Activated CD4-positive, CD25-positive, alpha-beta regulatory T cell (primary cell): ENCODE measurements at places on chromosomes 5 and 9.

DNA sequence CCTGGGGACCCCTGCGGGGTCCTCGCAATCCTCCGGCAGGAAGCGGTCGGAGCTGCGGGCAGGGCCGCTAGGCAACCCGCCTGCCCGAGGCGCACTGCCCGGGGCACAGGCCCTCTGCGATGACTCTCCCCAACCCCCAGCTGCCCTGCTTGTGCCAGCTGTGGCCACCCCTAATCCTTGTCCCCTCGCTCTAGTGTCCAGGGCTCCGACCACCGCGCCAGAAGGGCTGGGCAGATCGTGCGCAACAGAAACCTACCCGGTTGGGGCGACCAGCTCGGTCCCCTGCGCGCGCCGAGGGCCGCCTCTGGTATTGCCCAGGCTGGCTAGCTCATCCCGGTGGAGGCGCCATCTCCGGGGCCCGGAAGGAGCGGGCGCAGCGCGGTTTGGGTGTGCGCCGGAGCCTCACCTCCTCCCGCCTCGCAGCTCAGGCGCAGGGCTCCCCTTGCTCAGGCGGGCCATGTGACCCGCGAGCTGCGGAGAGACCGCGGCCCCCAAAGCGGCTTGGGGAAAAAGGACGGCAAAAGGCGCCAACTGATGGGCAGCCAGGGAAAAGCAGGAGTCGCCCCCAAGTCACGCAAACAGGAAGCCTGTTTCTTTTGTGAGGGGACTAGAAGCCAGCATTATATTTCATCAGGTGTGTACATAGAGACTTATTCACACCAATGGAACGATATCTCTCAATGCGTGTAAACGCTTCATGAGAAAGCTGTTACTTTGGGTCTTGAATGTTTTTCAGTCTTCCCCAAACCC is 46.8 kb upstream of the RNF20 start:
- DNase-seq = no peak

- DNase-seq = no peak
Measured at GRCh38 chr5:39624268-39624886, 199.6 kb upstream of the DAB2 start.

- no peak for DNase-seq
Measured at GRCh38 chr5:114450437-114450836, 88.6 kb downstream of the KCNN2 start.

GRCh38 chr5:160619381-160619780 is 197.7 kb downstream of the PTTG1 start:
- DNase-seq = no peak

DNA sequence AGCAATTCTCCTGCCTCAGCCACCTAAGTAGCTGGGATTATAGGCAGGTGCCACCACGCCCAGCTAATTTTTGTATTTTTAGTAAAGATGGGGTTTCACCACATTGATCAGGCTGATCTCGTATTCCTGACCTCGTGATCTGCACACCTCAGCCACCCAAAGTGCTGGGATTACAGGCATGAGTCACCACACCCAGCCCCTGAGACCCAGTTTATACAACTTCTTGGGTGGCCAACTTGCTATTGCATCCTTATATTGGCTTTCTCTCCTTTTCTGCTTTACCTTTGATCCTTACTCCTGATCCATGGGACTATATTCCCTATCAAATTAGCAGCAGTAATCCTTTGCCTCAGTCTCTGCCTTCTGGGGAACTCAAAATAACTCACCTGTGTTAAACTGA is 659.1 kb downstream of the PRELID2 start:
- no peak for DNase-seq
